ENCODE measurements at places on chromosomes 5 and 9. TPM values are rescaled to one million over a fixed set of nuclear protein-coding genes. Genes with fewer than 3 reads are reported as not detected.
A peak's percentile ranks its signal among the peaks of the same experiment; 100 is the strongest.

GRCh38 chr9:75418518-75418917, 330.2 kb downstream of the OSTF1 start:
- DNase-seq: peak; percentile 64

GRCh38 chr5:132099076-132099748, 25.6 kb downstream of the CSF2 start:
- no peak for DNase-seq

GRCh38 chr5:110478895-110479294, 247.6 kb downstream of the TMEM232 start:
- no peak for DNase-seq

Gene EPB41L4A
- not detected for total RNA-seq

All from OCI-LY7 (cell line).